Pulmonary artery endothelial cell (primary cell): ENCODE measurements at places on chromosomes 2 and 18.

DNA sequence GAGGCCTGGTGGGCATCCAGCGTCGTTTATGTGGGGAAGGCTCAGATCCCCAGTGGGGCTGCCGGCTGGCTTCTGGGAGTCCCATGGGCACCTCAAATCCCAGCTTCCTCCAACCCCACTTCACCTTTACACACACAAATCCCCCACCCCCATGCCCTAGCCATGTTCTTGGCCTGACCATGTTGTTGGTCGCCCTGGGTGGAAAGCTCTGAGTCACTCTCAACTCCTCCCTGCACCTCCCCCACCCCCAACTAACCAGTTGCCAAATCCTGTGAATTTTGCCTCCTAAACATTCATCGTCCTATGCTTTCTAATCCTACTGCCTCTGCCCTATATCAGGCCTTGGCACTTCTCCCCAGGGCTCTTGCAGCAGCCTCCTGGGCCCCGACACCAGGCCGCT is 6.4 kb downstream of the TNS1 start:
- no peak for DNase-seq

DNA sequence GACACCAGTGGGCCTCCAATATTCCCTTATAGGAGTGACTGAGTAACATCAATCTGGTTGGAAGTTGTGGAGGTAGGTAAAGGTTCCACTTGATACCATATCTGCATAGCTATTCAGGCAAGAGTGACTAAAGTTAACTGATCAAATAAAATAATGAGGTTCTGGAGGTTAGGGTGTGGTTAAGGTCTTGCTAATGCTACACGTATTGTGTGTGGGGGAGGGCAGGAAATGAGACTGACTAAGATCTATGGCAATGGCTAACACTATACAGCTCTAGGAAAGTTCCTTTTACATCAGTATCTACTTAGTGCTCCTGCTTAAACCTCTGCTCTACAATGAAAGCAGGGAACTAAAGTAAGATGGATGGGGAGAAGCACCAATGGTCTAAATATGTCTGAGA is 149.1 kb upstream of the MGAT5 start:
- no peak for DNase-seq

GRCh38 chr2:24409700-24410556 is 49.6 kb upstream of the ITSN2 start:
- peak; percentile 30 for DNase-seq

DNA sequence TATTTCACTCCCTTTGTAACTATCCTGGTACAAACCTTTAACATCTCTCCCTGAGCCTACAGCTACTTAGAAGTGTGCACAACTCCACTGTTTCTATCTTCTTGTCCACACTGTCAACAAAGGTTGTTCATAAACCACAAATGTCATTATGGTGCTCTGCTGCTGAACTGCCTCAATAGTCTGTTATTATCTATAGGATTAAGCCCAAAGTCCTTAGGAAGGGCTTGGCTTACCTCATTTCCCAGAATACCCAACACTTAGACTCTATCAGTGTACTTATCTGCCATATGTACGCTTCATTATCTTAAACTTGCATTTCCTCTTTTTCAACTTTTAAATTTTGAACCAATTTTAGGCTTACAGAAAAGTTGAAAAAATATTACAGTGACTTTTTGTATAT is 94.2 kb downstream of the HNMT start:
- no peak for DNase-seq

- no peak for DNase-seq
Observed at GRCh38 chr2:47636596-47637264, 146.2 kb upstream of the MSH6 start.

DNA sequence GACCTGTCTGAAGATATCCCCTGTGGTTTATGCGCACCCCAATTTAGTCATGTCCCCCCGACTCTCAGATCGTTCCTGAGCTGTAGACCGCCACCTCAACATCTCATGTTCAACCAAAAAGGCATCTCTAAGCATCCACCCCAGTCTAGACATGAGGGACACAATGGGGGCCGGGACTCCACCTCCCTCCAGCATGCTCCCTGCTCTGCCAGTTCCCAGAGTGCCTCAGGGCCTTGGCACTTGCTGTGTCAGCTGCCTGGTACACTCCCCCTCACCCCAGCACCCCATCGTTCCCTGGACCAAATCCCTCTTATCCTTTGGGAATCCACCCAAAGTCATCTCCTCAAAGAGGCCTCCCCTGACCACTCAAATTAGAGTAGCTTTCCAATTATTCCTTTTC is 22.2 kb downstream of the TNS1 start:
- DNase-seq = no peak

DNA sequence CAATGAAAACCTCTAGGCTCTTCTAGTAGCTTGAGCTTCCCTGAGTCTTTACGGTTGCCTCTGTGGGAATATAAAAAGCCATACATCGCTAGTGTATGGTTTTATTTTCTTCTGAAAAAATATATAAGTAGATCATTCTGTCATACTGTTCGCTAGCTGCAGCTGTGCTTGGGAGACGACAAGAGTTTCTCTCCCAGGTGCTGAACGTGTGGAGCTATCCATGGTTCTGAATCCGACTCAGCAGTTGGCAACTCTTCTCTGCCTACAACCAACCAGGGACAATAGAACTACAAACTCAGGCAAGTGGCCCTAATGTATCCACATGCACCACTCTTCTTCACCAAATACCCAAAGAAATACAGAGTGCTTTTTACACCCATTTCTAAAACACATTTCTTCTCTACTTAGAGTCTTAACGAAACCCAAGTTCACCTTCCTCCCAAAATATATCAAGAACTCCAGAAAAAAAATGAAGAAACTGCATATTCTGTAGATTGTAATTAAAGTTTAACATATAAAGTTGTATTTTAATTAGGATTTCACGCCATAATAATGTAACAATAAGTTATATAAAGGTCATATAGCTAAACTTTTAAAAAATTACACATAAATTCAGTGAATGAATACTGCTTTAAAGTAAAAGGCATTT is 2.2 kb upstream of the KCNH7 start:
- DNase-seq = peak; percentile 26

GRCh38 chr2:74819702-74820101 is 14.2 kb upstream of the HK2 start:
- DNase-seq = no peak
